LHCN-M2 (cell line): ENCODE measurements at places on chromosomes 16 and 17.

DNA sequence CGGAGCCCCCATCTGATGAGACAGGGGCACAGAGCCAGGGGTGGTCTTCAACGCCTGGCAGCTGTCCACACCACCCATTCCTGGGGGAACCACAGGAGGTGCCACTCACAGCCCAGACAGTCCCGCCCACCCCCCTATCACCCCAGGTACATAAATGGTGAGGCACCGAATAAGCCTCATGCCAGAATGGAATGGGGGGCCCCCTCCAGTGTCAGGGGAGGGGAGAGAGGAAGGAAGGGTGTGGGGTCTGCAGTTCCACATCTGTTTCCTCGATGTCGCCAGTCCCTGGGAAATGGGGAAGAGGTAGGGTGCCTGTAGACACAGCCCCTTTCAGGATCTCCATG lies 1.7 kb downstream of the TMC6 start:
- no peak for DNase-seq

DNA sequence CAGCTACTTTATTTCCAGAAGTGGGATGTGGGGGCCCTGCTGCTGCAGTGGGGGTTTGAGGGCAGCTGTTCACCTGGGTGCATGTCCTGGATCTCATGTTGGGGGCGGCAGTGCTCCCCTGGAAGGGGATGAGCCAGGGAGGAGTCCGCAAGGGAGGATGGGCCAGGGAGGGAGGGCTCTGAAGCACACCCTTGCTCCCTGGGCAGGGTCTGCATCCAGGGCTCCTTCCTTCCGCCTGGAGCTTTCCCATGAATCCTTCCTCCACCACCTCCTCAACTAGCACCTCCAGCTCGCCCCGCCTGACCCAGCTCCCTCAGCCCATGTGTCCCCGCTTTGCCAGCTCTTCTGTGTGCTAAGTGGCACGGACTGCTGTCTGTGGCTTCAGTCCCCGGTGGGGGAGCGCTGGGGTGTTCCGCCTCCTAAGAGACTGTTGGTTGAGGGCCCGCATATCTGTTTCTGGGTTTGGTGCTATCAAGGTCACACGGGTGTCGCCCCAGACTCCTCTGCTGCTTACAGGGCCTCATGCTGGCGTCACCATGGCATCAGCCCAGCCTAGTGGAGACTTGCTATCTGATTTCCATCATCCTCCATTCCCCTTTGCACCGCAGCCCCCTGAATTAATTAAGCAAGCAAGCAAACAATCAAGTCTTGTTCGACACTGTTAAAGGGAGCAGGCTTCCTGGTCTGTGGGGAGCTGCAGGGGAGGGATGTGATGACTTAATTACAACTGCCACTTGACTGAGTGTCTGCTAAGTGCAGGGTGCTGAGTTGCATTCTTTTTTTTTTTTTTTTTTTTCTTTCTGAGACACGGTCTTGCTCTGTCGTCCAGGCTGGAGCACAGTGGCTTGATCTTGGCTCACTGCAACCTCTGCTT lies 71.8 kb downstream of the PRKCA start:
- no peak for DNase-seq

- no peak for DNase-seq
These were observed 25.0 kb downstream of the ZNF469 start for GRCh38 chr16:88407807-88408206.

DNA sequence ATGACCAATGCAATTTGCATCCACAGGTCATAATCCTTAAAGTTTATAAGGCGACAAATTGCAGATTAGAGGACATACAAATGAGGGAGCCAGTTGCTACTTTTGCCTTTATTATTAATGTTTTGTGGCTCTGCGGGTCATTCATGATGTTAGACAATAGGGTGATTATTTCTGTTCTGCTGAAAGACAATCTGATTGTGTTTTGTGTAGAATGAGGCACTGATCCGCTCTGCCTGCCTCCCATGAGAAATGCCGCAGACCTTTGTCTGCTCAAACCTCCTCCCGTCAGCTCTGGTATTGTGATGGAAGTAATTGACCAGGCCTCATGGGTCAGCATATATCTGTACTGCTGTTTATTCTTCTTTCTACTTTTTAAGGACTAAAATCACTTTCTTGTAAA lies 224.9 kb downstream of the PRKCA start:
- DNase-seq, result no peak

GRCh38 chr17:75679706-75680211 lies 12.6 kb downstream of the SAP30BP start:
- DNase-seq, result no peak
